Mesothelial cell of epicardium (in vitro differentiated cells): ENCODE measurements at places on chromosomes 13 and 19. TPM values are rescaled to one million over a fixed set of nuclear protein-coding genes. Genes with fewer than 3 reads are reported as not detected.

The NLRP7 gene
- 0.07 to 0.09 TPM in 2 of 3 replicates, not detected in the other for total RNA-seq

The IGFL2 gene
- 2.0 to 3.7 TPM (median 3.7 TPM) in 3 replicates for total RNA-seq

GRCh38 chr13:92303428-92303827 lies 905.0 kb downstream of the GPC5 start:
- DNase-seq = no peak
- peaks cover 6% of the 10 kb centered on the region for H3K4me1 ChIP-seq
- H3K27me3 ChIP-seq = no peaks in the 10 kb centered on the region
- H3K27ac ChIP-seq = no peak overlapping the region
- no peaks in the 10 kb centered on the region for H3K36me3 ChIP-seq

The NOVA2 gene
- total RNA-seq = 0.51 to 1.2 TPM (median 0.67 TPM) in 3 replicates

The TDRD12 gene
- total RNA-seq = 0.24 to 0.63 TPM (median 0.43 TPM) in 3 replicates

DNA sequence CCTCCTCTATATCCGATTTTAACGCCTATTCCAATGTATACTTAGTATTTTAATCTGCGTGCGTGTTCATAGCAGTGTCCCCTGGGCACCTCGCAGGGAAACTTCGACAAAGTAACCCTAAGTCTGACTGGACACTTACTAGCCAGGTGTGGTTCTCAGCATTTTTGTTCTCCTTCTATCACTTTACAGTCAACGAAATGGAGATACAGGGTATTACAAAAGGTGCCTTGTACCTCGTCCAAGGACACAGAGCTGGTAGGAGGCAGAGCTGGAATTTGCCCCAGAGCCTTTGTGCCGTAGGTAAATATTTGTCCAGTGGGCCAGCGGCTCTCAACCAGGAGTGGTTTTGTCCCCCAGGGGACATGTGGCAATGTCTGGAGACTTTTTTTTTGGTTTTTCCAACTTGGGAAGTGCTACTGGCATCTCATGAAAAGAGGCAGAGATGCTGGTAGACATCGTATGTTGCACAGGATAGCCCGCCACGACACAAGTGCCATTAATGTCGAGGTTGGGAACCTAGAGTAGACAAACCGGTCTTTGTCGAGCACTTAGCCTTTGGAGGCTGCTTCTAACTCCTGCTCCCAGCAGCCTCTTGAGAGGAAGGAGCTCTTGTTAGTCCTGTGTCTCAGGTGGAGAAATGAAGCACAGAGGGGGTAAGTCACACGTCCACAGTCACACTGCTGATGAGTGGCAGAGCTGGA lies 1.1 kb downstream of the ZNF444 start:
- H3K36me3 ChIP-seq = no peaks in the 10 kb centered on the region
- H3K4me1 ChIP-seq = peaks cover 29% of the 10 kb centered on the region
- peak overlapping the region; percentile 68 for H3K4me3 ChIP-seq
- peak overlapping the region; percentile 85 for H3K27ac ChIP-seq
- no peaks in the 10 kb centered on the region for H3K27me3 ChIP-seq

DNA sequence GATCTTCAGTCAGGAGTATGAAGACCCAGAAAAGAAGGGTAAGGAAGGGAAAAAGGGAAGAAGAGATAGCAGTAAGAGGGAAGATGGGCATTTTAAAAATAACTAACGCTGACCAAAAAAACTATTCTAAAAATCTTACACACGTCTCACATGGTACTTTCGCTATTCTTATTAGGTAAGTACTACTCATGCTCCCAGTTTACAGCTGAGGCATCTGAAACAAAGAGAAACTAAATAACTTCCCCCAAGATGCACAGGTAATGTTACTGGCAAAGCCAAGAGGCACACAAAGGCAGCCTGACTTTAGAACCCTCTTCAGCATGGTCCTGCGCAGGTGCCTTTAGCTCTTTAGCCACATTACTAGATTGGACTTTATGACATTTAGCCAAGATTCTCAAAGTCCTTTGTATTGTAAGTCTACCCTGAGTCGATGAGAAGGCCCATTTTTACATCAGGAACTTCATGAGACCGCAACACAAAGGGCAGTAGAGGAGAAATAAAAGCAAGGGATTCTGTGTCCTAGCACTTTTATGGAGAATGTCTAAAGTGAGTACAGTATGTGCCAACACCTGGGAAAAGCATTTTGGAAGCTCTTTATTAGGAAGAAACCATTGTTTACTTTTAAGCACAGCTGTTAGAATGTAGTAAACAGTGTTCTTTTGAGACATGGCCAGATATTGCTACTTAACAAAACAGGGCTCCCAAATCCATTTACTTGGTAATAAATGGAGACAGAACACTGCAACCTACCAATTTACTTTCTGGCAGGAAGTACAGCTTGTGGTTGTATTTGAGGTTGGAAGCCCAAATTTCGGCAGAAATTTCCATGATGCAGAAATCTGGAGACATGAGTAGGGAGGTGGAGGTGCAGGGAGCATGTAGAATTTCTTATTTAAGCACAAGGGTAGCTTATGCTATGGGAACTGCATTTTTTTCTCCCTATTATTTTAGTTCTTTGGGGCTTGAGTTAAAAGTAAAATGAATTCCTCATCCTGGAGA lies 250.7 kb downstream of the KCTD12 start:
- H3K27me3 ChIP-seq = peaks cover 6% of the 10 kb centered on the region
- peak overlapping the region; percentile 79 for H3K27ac ChIP-seq
- no peaks in the 10 kb centered on the region for H3K36me3 ChIP-seq
- peaks cover 44% of the 10 kb centered on the region for H3K4me1 ChIP-seq

The C19orf33 gene
- total RNA-seq = 4.2 to 5.9 TPM (median 4.6 TPM) in 3 replicates

DNA sequence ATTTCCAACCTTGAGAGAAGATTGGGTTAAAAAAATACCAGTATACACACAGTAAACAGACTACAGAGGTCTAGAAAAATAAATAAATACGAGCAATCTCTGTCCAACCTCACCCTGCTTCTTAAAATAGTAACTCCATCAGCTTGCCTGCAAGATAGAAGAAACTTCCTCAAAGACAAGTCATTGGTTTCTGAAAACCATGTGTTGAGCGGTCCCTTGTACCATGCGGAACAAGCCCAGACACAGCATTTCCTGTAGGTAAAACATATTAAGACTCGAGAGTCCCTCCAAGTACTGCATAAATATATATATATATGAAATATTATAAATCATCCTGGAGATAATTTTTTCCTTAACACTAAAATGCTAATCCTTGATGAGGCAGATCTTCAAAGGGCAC lies 157.4 kb downstream of the MZT1 start:
- DNase-seq = no peak
- no peaks in the 10 kb centered on the region for H3K36me3 ChIP-seq
- peak overlapping the region; percentile 57 for H3K27ac ChIP-seq
- H3K4me3 ChIP-seq = no peak overlapping the region

DNA sequence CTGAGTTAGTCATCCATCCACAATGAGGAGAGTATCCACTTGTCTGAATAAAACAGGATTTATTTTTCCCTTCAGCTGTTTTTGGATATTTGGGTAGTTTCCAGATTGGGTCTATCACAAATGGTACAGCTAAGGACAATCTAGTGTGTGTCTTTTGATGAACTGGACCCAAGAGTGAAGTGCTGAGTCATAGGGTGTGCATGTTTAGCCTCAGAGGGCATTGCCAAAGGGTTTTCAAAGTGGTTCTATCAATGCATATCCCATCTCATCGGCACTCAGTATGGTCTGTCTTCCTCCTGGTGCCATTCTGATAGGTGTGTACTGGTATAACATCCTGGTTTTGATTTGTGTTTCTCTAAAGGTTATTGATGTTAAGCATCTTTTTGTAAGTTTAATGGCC lies 62.3 kb downstream of the GSX1 start:
- H3K4me3 ChIP-seq = no peak overlapping the region
- no peak overlapping the region for H3K27ac ChIP-seq
- no peaks in the 10 kb centered on the region for H3K4me1 ChIP-seq
- H3K27me3 ChIP-seq = peaks cover 62% of the 10 kb centered on the region
- no peaks in the 10 kb centered on the region for H3K36me3 ChIP-seq

DNA sequence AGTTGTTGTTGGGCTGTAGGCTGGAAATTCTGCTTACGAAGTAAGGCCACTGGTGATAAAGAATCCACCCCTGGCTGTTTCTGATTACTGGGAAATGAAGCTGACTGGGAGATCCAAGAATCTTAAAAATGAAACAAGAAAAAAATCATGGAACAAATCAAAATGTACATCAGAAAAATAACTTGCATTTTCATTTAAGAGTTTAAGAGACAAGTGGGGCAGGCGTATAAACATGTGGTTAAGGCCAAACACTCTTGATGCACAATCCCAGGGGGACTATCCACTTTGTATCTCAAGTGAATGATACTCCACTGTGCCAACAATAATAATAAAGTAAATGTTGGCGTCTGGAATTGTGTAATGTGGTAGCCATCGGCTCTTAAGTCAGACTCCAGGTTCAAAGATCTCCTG lies 24.6 kb downstream of the ZMYM5 start:
- no peaks in the 10 kb centered on the region for H3K4me1 ChIP-seq
- peaks cover 30% of the 10 kb centered on the region for H3K36me3 ChIP-seq
